ENCODE measurements at places on chromosomes 6 and 20. TPM values are rescaled to one million over a fixed set of nuclear protein-coding genes. Genes with fewer than 3 reads are reported as not detected.

- no peak for DNase-seq
Measured at GRCh38 chr20:33653900-33654596, 8.1 kb upstream of the C20orf144 start.

GRCh38 chr6:119961450-119961849 lies 611.9 kb upstream of the MAN1A1 start:
- DNase-seq = no peak

DNA sequence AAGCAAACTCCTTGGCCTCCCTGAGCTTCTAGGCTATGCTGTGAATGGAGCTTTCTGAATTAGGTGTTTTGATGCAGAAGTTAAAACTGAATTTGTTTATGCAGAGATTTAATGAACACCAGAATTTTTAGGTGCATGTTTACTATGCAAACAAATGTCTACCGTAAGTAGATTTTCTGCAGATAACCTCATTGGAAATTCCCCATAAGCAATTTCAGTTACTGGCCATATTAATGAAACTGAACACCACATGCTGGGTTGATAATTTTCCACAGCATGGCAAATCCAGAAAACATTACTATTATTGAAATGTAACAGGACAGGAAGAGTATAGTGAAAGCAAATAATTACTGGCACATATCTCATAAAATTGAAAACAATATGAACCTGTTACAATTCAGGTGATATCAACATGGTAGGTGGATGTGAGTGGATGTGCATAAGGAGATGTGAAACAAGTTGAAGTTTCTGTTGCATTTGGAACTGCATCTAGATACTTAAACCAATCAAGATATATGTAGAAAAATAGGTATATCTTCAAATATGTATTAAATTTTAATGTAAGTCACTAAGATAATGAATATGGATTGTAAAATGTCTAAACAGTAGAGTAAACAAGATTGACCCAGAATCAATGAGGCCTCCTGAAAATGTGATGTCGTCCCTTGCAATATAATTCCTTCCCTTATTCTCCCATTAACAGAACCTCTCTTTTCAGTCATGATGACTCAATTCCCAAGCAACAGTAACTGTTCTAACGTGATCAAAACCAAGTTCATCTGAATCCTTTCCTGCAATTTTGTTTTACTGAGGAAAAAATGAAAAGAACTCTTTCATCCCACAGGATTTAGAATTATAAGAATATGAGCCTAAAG lies 11.0 kb downstream of the PTCHD4 start:
- DNase-seq = peak; percentile 13

- DNase-seq = no peak
Measured at GRCh38 chr6:166613027-166613426, 14.0 kb downstream of the RPS6KA2 start.

GRCh38 chr20:13455713-13456112 lies 183.0 kb downstream of the TASP1 start:
- DNase-seq = no peak

DNA sequence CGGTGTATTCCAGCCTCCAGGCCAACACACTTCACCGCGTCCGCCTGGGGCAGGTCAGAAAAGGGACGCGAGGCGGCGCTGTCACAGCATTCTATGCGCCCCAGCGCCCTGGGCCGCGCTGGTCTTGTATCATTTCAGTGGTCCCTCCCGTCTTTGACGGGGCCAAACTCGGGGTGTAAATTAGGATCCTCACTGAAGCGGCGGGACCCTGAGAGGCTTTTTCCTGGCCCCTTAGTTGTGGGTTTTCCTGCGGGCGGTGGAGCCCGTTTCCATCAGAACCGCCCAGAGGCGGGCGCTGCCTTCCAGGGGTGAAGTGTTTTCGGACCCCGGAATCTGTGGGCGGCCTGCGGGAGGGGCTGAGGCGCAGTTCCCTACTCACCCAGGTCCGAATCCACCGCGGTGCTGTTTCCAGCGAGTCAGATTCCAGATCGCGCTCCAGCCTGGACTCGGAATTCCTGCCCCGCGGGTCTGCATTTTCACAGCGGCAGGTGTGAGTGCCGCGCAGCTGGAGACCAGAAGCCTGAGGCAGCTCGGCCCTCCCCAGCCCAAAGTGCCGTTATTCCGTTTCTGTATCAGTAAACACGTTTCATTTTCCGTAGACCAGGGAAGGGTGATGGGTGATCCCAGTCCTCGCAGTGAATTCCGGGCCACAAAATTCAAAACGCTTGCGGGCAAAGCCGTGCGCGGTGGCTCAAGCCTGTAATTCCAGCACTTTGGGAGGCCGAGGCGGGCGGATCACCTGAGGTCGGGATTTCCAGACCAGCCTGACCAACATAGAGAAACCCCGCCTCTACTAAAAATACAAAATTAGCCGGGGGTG lies 3.9 kb upstream of the MICB start:
- peak; percentile 76 for DNase-seq

The LAMP5 gene
- 0.12 TPM for total RNA-seq

The CYP39A1 gene
- 2.3 TPM for total RNA-seq

DNA sequence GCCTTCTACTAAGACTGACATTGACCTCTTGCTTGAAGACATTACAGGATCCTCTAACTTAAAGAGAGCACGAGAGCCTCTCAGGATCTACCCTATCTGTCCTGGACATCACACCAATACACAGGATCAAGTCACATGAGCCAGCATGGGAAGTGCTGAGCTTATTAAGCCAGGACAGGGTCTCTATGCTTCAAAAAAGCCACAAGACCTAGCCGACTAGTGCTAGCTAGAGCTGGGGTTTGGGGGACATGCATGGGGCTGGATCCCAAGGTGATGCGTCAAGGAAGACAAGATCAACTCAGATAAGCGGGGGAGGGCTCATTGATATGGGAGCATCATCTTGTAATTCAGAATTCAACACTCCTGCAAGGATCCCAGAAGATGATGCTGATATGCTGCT lies 167.2 kb upstream of the TAB2 start:
- DNase-seq = no peak

- DNase-seq = no peak
Measured at GRCh38 chr6:11462742-11463397, 74.7 kb upstream of the TMEM170B start.

The OR10C1 gene
- total RNA-seq = not detected

DNA sequence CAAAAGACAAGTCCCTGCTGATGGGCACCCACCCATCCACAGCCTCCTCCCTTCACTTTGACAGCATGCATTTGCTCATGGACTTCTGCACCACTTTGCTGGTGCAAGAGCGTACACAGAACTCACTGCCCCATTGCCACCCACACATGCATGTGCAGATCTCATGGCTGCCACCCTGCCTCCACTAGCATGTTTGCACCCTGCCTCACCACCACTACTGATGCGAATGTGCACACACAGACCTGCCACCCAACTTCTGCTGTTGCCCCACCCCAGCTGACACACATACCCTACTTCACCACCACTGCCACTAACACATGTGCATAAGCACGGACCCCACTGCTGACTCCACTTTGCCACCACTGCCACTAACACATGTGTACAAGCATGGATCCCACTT lies 64.9 kb upstream of the EYS start:
- DNase-seq = no peak

DNA sequence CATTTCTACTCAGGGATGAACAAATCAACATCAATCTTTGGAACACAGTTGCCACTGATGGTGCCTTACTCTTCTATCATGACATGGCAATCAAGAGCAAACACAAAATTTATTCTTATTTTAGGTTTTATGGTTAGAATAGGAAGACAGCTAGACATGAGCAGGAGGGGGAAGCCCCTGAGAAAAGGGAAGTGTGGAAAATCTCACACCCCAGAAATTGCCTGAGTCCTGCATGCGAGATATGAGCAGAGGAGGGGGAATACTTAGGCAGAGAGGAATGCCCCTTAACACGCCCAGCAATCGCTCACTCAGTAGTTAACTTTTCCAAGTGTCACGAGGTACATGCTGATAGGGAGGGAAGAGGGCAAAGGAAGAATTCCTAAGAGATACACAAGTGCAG lies 79.3 kb downstream of the PLG start:
- DNase-seq = no peak

DNA sequence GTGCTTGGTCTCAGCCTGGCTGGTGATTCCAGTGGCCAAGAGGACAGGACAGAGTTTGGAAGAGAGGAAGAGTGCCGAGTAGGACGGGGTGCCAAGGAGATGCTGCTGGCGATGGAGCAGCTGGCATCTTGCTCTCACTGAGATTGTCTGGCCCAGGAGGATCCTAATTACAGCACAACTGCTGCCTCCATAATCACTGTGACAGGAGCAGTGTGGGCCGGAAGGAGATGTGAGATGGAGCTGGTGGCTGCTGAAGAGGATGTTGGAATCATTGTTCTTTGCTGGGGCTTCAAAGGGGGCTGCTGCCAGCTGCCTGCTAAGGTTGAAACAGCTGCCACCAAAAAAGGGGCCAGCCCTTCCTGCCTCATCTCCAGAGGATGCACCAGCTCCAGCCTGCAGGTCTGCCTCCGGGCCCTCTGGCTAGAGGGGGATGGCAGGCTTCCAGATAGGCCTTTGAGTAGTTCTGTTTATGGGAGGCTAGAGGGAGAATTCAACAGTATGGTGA lies 214.4 kb downstream of the RNF144B start:
- no peak for DNase-seq

DNA sequence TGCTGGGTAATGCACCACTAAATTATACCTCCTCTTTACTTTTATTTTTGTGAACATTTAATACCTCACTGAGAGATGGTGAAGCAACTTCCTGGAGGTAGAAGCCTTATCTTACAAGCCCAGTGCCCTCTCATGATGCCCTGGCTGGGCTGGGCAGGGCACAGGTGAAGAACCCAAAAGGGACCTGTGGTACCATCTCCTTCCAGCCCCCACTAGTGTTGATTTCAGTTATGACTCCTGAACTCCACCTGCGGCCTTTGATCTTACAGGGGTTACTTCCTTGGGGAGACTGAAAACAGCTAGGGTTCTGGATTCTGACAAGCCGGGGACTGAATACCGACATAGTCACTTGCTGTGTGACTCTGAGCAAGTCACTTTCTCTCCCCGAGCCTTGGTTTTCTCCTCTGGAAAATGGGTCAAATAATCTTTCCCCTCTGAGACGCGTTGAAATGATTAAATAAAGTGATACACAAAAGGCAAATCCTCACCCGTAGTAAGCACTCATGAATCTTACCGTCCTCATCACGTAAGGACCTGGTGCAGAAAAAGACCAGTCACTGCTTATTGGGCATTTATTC lies 1.2 kb downstream of the SLC13A3 start:
- DNase-seq = no peak

- DNase-seq = peak; percentile 77
Measured at GRCh38 chr6:137261761-137262160, 42.6 kb upstream of the IFNGR1 start.

GRCh38 chr6:20698675-20699074 lies 164.4 kb downstream of the CDKAL1 start:
- DNase-seq = no peak

The HLA-DRA gene
- total RNA-seq = 21.4 TPM

The SDCBP2 gene
- 6.4 TPM for total RNA-seq

- peak; percentile 71 for DNase-seq
Measured at GRCh38 chr20:50464026-50464724, 46.0 kb upstream of the PTPN1 start.

GRCh38 chr20:50590348-50590664 lies 80.1 kb downstream of the PTPN1 start:
- no peak for DNase-seq

The SPATS1 gene
- total RNA-seq = not detected

The TSPO2 gene
- not detected for total RNA-seq

The NKAIN2 gene
- total RNA-seq = not detected

DNA sequence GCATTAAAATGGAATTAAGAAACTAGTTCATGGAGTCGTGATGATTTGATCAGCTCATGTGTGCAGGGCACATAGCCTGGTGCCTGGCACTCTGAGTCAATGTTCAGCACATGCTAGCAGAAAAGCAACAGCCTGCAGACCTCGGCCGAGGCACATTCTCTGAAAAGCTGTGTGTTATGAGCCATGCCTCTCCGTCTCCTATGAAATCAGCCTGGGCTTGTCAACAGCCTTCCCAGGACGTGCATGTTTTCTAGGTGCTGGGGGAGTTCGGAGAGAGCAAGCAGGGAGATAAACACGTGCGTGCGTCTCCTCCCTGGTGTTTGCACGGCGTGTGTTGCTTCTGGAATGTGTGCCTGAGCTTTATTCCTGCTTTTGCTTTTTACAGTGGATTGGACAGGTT lies 207.8 kb upstream of the KCNG1 start:
- DNase-seq = no peak

The CTAGE9 gene
- total RNA-seq = not detected

DNA sequence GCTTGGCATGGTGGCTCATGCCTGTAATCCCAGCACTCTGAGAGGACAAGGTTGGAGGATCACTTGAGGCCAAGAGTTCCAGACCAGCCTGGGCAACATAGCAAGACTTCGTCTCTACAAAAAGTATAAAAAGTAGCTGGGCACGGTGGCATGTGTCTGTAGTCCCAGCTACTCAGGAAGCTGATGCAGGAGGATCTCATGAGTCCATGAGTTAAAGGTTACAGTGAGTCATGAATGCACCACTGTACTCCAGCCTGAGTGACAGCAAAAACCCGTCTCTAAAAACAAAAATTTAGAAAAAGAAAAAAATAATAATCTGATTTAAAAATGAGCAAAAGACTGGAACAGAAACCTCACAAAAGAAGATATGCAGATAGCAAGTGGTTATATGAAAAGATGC lies 279.7 kb downstream of the RNGTT start:
- DNase-seq = peak; percentile 33

The DDO gene
- 5.5 TPM for total RNA-seq

The SNAI1 gene
- total RNA-seq = 1.7 TPM

The FOXQ1 gene
- not detected for total RNA-seq

DNA sequence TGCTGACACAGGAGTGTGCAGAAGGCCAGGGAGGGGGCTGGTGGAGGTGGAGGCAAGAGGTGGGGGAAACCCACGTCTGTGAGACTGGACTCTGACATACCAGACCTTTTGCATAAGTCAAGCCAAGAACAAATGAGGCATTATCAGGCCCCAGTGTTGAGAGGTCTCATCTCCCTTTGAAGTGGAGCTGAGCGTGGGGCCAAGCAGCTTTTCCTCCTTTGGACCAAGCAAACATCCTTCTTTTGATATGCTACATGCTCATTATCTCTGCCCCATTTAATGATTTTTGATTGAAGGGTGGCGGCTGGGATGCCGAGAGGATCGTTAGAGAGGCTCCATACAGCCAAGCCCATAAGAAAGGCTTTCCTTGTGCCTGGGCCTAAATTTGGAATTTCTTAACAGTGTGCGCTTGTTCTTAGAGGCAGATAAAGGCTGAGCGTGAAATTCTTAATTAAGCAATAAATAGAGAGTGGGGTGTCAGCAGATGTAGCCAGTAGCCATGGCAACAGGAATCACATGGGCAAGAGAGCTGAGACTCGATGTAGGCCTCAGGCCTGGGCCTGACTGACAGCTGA lies 244.5 kb downstream of the PKHD1 start:
- DNase-seq = peak; percentile 26

The SNX5 gene
- 187 TPM for total RNA-seq

GRCh38 chr6:28816909-28817807 lies 106.6 kb downstream of the TRIM27 start:
- peak; percentile 54 for DNase-seq

- no peak for DNase-seq
Measured at GRCh38 chr6:142339968-142340658, 38.3 kb downstream of the ADGRG6 start.

The XPO5 gene
- total RNA-seq = 40.2 TPM

- no peak for DNase-seq
Measured at GRCh38 chr20:47235853-47236638, 120.5 kb downstream of the ZMYND8 start.
